Fibroblast of skin of left quadriceps (primary cell): ENCODE measurements at places on chromosomes 6 and 20.

DNA sequence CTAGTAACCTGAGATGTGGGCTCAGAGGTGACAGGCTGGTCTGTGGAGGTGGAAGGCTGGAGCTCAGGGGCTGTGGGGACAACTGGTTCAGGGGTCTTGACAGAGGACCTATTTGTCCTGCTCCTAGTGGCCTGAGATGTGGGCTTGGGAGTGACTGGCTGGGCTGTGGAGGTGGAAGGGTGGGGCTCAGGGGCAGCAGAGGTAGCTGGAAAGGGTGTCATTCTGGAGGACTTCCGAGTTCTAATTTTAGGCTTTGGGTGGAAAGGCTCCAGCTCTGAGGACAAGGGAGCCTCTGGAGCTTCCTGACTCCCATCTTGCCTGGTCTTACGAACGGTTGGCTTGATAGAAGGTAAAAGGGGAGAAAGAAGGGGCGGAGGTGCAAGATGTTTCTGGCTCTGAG is 11.5 kb downstream of the MDC1 start:
- no peak for DNase-seq

DNA sequence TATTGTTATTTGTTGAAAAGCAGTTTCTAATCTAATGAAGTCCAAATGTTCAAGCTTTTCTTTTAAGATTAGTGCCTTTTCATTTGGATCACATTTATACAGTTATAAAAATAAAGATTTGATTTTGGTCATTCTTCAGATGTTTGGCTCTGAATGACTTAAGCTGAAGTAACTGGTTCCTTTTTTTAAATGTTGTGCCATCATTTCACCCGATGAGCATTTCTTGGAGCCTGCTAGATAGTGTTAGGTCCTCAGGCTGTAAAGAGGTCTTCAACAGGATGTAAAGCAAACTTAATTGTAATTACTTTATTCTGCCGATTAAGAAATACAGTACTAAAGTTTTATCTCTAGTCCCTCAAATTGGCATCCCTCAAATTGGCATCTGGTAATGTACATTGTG is 41.2 kb upstream of the ASIP start:
- no peak for DNase-seq

DNA sequence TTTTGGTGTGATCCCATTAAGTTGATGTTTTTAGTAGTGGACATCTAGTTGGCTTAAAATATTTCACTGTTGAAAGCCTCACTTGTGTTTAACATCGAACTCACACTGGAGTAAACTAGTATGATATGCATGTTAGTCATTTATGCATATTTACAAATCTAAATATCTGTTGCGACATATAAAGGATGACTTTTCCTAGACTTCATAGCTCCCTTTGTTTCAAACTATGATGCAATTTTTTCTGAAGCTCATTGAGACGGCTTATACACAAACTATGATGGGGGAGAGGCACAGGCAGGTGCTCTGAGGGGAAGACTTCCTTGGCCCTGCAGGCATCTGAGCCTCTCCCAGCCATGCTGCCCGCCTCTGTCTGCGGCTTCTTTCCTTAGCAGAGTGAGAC is 11.8 kb upstream of the FOXC1 start:
- DNase-seq, result no peak

DNA sequence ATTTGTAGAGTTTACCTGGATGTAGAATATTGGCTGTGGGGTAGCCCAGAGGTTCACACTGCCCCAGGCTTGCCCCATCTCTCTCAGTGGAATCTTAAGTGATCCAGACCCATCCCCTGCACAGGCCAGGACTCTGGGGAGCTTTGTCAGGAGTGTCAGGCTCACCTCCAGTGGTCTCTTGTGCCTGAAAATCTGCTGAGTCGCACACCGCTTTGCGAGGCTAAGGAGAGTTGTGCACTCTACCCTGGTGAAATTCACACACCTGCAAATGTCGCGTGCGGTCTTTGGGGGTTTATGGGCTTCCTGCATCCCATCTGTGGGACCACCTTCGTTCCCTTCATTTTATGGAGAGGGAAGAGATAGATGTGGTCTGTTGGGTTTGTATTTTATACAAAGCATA is 63.6 kb upstream of the KIF25 start:
- DNase-seq, result no peak

DNA sequence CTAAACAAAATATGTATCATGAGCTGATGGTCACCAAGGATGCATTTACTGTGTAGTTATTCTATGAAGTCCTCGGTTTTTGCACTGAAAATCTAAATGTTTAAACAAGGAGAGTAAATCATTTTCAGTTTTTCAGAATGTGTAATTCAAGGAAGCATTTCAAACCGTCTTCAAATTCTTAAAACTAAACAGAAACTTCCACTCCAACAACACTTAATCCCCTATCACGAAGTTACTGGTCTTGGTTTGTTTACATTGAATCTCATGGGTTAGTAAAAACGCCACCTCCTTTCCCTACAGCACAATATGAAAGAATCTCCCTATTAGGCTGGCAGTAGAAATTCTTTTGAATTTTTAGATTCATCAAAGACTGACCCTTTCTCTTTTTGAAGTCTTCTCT is 192.9 kb downstream of the AIG1 start:
- DNase-seq, result no peak

DNA sequence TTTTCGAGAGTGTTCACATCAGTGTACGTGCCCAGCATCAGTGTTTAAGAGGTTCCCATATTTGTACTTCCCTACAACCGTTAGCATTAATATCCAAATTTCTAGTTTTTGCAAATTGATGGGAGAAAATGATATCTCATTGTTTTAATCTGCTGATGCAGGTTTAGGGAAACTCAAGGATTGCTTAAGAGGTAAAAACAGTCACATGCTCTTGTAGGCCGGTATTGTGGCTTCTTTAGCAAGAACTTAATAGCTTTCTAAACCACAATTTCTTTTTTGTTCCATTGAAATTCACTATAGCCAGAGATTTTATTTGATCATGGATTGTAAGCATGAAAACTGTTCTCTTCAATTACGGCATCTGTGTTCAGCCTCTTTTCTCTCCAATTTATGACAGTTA is 29.5 kb downstream of the BEND6 start:
- DNase-seq, result no peak

- DNase-seq, result no peak
Observed at GRCh38 chr20:33095249-33095648, 15.8 kb downstream of the BPIFB4 start.

GRCh38 chr6:105968603-105969333 is 117.4 kb upstream of the PRDM1 start:
- DNase-seq, result no peak

DNA sequence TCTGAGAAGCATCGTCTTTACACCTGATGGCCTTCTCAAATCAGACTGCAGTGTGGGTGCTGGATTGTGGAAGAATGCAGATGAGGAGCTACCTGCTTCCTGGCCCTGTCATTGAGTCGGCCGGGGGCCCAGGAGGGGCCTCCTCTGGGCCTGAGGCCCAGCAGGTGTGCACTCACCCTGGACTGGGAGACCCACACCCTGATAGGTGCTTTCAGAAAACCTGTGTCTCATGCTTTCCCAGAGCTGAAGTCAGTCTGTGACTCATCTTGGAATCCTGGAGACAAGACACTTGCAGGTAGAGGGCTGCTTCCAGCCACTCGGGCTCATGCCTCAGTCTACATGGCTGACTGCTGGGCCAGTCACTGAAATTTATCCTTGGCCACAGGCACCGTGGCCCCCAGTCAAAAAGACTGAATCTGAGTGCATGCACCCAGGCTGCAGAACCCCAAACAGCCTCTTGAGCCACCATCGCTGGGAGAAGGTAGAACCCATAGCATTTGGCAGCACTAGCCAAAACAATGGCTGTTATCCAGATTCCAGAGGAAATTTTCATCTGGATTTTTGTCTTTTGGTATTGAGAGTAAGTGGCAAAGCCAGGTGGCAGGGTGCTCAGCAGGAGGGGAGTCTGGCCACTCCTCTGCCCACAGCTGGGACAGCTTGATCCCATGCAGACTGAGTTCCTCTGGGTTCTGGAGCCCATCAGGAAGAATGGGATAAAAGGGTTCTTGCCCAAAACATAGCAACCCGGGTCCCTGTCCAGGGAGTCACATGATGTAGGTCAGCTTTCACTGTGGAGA is 182.0 kb upstream of the CST7 start:
- DNase-seq, result no peak

DNA sequence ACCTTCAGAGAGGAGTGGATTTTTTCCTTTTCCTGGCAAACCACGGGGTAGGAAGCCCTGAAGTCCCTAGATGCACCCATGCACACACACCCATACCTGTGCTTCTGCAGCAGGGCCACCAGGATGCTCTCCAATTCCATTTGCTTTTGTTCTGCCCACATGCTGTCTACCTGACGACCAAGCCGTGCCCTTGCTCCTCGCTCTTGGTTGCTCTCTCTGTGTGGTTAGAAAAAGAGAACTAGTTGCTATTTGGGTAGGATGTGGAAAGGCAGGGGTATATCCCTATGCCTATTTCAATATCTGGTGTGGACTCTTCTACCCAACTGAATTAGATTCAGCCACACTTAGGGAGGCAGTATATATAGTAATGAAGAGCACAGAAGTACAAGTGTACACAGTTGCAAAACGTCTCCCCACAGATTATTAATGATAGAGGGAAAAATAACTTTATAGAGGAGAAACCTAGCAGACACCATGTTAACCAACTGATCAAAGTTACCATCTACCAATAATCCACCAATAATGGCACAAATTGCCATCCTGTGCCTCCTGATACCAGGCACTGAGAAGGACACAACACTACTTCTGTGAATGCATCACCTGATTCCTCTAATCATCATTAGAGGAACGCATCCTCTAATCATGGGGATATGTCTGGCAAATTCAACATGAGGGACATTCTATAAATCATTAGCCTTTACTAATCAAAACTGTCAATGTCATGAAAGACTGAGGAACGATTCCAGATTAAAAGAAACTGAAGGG is 7.3 kb downstream of the GHRH start:
- DNase-seq, result no peak

- peak; percentile 83 for DNase-seq
Observed at GRCh38 chr6:10759312-10759839, 11.8 kb downstream of the TMEM14B start.

DNA sequence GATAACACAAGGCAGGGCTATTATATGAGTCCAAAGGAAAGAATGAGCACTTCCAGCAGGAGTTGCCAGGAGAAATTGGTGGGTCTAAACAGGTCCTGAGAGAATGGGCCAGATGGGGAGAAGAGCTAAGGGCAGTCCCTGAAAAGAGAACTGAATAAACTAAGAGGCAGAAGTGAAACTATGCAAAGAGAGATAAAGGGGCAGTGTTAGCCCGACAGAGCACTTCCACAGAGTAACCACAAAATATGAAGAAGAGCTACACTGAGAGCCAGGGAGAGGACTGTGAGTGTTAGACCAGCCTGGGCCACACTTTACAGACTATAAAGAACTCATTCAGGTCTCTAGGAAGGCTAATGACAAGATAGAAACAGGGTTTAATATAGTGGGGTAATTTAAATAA is 43.8 kb downstream of the RALGAPA2 start:
- DNase-seq, result no peak

DNA sequence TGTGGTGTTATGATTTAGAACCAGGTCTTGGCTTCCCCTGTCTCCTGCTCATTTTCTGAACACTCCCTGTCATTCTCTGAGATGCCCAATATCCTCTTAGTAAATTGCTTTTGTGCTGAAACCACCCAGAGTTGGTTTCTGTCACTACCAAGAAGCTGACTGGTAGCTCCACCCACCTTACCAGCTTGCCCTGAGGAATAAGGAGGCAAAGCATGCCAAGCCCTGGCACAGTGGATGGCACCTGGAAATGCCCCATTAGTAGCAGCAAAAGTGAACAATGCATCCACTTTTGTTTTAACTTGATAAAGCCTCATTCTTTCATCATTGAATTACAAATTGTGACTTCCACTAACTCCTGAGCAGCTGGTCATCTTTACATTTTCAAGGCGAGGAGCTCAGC is 157.7 kb downstream of the CDC5L start:
- DNase-seq, result no peak

GRCh38 chr6:104884867-104885517 is 25.3 kb upstream of the HACE1 start:
- DNase-seq, result no peak

GRCh38 chr6:284486-284885 is 7.8 kb upstream of the DUSP22 start:
- DNase-seq, result no peak

- no peak for DNase-seq
Observed at GRCh38 chr20:34084227-34084923, 27.7 kb downstream of the EIF2S2 start.

DNA sequence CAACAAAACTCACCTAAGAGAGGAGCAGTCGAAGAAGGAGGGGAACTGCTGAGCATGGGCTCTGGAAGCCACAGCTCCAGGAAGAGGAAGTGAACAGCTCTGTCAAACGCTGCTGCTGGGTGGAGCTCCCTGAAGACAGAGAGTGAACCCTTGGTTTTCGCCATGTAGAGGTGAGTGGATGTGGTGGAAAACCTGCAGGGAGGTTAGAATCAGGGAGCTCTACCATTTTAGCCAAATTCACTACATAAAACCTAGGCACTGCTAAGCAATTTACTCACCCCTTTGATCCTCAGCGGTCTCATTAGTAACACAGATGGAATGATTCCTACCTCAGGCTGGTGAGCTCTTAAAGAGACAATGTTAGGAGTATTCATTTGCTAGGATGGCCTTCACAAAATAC is 19.4 kb upstream of the TFAP2A start:
- DNase-seq, result no peak

DNA sequence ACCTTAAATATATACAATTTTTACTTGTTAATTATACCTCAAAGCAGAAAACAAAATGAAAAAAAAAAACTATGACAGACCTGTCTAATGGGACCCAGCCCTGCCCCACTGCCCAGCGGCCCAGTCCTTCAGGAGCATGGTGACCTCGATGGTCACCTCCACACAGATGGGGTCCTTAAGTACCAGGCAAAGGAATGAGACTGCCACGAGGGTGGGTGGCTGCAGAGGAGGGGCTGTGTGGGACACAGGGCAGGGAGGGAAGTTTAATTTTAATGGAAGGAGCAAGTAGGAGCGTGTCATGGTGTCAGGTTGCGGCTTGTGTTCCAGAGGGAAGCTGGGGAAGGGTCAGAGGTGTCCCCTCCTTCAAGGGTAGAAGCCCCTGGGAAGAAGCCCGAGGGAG is 28.6 kb downstream of the GABRR2 start:
- no peak for DNase-seq

GRCh38 chr6:114055763-114056162 is 84.8 kb upstream of the HDAC2 start:
- DNase-seq, result no peak
